ELF-1 (cell line): ENCODE measurements at places on chromosomes 2 and 18.

- no peak for DNase-seq
Observed at GRCh38 chr2:69499966-69500365, 62.7 kb upstream of the NFU1 start.

DNA sequence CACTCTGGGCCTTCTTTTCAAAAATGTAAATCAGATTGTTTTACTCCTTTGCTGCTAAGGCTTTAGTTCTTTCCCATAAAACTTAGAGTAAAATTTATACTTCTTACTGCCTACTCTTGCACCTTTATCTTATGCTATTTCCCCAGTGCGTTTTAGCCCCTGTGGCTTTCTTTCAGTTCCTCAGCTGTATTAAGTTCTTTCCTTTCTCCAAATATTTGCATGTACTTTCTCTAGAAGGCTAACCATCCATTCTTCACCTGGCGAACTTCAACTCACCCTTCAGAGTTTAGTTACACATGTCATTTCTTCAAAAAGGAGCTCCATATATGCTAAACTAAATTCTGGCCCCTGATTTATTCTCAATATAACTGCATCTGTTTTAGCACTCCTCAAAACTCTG lies 160.7 kb downstream of the FSHR start:
- DNase-seq, result no peak

DNA sequence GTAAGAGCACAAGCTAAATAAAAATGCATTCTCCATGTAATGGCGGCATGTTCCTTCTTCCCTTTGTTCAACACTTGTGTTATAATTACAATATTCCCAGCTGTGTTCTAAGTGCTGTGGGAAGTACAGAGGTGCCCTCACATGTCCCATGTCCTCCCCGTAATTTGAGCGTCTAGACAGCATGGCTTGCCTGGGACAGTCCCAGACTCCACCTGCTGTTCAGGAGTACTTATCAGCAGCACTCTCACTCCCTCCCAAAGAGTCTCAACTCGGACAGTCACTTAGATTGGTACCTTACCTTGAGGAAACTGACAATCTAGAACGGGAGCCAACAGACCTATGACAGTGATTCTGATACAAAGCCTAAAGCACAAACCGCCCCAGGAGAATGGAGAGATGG lies 370.5 kb downstream of the EIPR1 start:
- no peak for DNase-seq

GRCh38 chr18:59689756-59690155 lies 7.5 kb downstream of the CCBE1 start:
- DNase-seq, result no peak

GRCh38 chr18:316393-316792 lies 48.5 kb upstream of the THOC1 start:
- DNase-seq, result no peak

DNA sequence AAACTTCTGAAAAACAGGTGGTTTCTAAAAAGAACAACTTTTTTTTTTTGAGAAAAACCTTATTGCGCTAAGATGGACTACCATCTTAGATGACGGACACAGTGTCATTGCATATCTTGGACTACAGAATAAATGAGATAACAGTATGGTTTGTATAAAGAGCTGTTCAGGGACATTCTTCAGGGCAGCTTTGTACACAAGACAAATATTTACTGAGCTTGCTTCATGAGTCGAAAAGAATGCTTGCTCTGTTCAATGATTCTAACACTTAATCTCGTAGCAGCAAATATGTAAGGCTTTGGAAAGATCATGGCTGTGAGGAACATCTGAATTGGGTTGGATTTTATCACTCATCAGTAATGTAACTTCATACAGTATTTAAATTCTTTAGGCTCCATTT lies 282.5 kb upstream of the CWC22 start:
- no peak for DNase-seq

- no peak for DNase-seq
Observed at GRCh38 chr2:157259386-157259785, 1.9 kb downstream of the GALNT5 start.

- no peak for DNase-seq
Observed at GRCh38 chr2:134361648-134362047, 107.8 kb downstream of the MGAT5 start.

- no peak for DNase-seq
Observed at GRCh38 chr2:239889641-239890121, 135.5 kb downstream of the NDUFA10 start.

DNA sequence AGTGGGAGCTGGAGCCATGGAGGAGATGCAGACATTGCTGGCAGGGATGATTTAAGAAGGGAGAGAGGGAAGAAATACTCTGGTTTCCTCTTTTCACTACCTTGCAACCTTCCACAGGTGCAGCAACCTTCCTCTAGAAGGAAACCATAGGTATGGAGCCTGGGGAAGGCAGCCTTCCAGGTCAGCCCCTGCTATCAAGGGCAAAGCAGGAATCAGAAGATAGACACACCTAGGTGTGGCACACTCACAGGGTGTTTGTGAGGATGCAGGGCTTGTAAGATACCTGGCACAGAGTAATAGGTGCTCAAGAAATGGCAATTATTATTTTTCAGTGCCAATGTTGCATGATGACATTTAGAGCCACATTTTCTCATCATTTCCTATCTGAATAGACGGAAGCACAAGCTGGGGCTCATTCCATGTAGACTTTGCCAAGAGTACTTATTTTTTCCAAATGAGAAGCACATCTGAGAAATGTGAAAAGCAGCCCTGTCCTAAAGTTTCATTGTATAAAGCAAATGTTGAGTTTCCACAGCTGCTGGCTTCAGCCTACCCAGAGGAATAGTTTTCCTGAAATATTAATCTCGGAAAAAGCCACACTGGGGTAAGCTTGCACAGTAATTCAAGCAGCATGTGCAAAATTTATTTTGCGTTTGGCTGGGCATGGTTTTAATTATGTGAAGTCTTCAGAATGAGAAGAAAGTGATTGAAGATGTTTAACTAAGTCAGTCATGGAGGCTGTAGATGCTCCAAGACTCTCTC lies 20.6 kb downstream of the EVA1A start:
- DNase-seq, result no peak

DNA sequence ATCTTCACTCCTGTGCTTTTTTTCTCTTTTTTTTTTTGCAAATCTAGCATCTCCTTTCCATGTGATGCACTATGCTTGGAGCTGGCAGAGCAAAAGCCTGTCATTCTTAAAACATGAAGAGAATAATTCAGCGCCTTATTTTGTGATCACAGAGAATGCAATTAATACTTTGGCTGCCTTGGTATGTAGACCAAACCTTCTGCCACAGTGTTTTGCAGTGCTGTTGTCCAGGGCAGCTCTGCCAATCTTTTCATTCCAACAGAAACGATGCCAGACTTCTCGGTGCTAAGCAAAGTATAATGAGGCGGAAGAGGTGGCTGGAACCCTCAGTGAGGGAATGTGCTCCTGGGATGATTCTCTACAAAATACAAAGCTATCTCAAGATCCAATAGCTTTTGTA lies 25.6 kb downstream of the BCL2 start:
- DNase-seq, result no peak

GRCh38 chr2:72630767-72631166 lies 195.1 kb downstream of the EXOC6B start:
- DNase-seq, result no peak

DNA sequence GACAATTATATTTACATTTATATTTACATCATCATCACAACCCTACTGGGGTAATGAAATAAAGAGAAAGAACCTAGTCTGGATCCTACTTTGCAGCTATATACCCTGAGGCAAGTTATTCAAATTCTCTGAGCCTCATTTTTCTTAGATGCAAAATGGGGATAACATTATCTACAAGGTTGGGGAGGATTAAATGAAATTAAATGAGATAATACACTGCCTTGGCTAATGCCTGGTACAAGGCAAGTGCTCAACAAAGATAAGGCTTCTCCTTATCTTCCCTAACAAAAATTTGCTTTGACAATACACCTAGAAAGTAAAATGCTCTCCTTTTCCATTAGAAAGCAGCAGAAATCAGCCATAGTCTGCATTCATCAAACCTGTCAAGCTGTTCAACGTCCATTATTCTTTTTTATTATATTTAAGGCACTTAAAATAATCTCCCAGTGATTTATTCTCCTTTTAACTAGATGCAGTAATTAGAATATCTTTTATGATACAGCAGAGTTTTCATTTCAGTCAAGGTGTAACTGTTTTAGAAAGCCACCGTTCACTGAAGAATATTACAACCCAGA lies 44.8 kb downstream of the TCF4 start:
- DNase-seq, result no peak

DNA sequence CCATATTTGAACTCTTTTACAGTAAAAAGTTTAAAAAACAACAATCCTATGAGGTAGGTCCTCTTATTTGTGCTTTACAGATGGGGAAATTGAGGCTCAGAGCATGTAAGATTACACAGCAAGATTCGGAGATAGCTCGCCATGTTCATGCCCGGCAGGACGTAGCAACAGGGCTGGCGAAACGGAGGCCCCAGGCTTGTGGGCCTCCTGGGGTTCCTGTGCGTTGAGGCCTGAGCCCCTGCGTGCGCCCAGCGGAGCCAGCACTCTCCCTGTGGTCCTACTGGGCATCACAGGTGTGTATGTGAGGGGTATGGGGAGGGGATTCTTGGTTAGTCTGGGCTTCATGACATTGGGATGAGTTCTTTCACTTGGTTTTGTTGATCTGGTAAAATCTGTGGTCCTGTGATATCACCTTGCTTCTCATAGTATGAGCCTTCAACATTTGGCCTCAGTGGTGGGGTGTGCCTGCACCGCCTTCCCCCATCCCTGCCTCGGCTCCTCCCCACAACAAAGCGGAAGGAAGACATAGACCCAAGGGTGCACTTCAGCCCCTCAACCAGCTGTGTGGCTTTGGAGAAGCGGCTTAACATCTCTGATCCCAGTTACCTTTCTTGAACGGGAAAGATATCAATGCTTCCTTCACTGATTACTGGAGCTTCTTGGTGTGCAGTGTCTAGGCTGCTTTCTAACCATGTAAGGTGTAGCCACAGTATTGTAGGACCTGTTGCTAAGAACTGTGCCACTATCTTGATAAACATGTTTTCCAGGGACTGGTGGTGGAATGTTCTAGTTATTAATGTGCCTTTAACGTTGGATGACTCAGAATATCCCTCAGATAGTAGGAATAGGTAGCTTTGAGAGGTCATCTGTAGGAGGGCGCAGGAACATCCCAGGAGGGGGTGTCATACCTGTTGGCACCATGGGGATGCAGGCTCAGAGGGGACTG lies 37.2 kb downstream of the HPCAL1 start:
- no peak for DNase-seq

- DNase-seq, result no peak
Observed at GRCh38 chr2:233836359-233836758, 18.0 kb downstream of the HJURP start.

- no peak for DNase-seq
Observed at GRCh38 chr2:15176604-15177003, 384.5 kb downstream of the NBAS start.

DNA sequence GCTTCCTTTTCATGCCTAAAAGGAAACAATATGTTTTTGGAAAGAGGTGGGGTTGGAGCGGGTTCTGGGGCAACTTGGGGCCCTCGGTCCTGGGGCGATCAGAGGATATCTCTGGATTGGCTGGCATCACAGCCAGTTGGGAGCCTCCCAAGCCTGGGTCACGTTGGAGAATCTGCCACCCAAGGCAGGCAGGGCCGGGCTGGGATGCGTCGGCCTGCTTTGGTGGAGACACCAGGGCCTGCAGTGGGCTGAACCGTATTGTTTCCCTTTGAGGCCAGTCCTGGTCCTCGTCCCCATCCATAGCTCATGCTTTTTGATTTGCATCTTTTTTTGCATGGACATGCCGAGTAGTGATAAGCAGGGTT lies 235.8 kb downstream of the ATAD2B start:
- no peak for DNase-seq

- no peak for DNase-seq
Observed at GRCh38 chr2:129181963-129182362, 797.5 kb upstream of the RAB6C start.

GRCh38 chr18:38367473-38367872 lies 801.9 kb upstream of the CELF4 start:
- DNase-seq, result no peak
